ENCODE measurements at places on chromosomes 7 and 10. TPM values are rescaled to one million over a fixed set of nuclear protein-coding genes. Genes with fewer than 3 reads are reported as not detected.

DNA sequence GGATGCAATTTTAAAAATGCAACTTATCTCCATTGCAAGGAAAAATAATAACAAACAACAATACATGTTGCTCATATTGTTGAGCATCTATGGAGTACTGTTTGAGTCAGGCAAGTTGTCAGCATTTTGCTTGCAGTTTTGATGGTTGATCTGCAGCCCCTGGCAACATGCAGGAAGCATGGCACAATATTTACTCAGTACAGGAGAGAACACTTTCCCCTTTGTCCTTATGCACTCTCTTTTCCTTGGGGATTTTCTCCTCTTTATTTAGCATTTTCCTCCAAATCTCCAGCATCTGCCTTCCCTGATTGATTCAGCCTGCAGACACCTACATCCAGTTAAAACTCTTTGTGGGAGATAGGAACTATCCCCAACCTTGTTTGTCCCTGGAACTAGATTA lies 620.5 kb upstream of the LRRN3 start:
- H3K27ac ChIP-seq: no peak overlapping the region
- H3K36me3 ChIP-seq: no peaks in the 10 kb centered on the region
- no peak overlapping the region for H3K4me3 ChIP-seq
- no peaks in the 10 kb centered on the region for H3K4me1 ChIP-seq
- DNase-seq: no peak
- H3K27me3 ChIP-seq: no peaks in the 10 kb centered on the region

GRCh38 chr10:108862676-108863350 lies 1060.5 kb downstream of the XPNPEP1 start:
- H3K27ac ChIP-seq: no peak overlapping the region
- no peak overlapping the region for H3K4me3 ChIP-seq
- H3K36me3 ChIP-seq: no peaks in the 10 kb centered on the region
- no peak for DNase-seq
- no peaks in the 10 kb centered on the region for H3K4me1 ChIP-seq

LIPK gene
- not detected for total RNA-seq

GRCh38 chr10:99672884-99673283 lies 13.6 kb downstream of the ENTPD7 start:
- no peak overlapping the region for H3K27ac ChIP-seq
- no peak for DNase-seq
- no peaks in the 10 kb centered on the region for H3K36me3 ChIP-seq

GRCh38 chr7:51251290-51251689 lies 65.3 kb downstream of the COBL start:
- H3K27ac ChIP-seq: no peak overlapping the region
- no peak overlapping the region for H3K4me3 ChIP-seq
- no peak for DNase-seq

DNA sequence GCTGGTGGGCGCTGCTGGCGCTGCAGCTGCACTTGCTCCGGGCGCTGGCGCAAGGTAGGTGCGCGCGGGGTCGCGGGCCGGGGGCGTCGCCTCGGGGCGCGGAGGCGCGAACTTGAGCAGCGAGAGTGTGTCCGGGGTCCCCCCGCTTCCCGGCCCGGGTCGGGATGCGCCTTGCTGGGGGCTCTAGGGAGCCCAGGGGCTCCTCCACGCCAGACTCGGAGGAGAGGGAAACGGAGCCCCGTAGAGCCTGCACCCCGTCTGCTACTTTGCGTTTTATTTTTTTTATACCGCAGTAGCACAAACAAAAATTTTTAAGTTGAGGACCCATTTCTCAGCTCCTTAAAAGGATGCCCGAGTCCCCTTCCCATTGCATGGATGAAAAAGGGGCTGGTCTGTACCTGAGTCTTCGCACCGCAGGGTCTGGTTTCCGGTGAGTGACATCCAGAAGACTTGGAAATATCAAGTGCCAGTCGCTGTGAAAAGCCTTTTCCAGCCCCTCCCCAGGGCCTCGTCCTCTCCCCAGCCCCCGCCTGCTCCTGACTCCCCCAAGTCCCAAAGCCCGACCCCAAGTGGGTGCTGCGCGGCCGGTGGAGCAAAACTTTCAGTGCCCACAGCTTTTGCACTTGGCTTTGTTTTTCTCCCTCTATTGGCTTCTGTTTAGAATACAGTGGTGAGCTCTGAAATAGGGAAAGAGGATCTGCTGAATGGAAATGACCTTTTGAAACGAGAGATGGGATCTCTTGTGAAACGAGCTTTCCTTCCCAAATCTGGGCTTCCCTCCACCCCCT lies 973 bp downstream of the SDK1 start:
- H3K36me3 ChIP-seq: no peaks in the 10 kb centered on the region
- peaks cover 4% of the 10 kb centered on the region for H3K4me1 ChIP-seq
- DNase-seq: peak; percentile 20
- no peaks in the 10 kb centered on the region for H3K27me3 ChIP-seq
- H3K27ac ChIP-seq: no peak overlapping the region

DNA sequence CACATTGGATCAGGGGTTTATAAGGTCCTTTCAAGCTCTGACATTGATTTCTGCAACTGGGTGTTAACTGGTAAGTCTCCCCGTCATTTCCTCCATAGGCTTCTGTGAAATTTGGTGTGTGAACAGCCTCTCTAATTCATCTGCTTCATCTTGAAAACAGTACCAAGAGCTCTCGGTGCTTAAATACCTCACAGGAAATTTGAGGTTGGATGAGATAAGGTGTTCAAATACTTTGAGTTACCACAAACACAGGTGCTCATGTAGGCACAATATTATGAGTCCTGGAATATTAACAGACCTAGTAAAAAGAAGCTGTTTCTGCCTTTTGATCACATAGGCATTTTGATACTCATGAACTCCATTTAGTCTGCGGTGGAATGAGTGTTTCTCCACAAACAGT lies 85.2 kb downstream of the RTKN2 start:
- H3K27ac ChIP-seq: no peak overlapping the region
- H3K4me1 ChIP-seq: no peaks in the 10 kb centered on the region
- H3K4me3 ChIP-seq: no peak overlapping the region
- no peaks in the 10 kb centered on the region for H3K27me3 ChIP-seq
- H3K36me3 ChIP-seq: no peaks in the 10 kb centered on the region

GRCh38 chr7:2710901-2711551 lies 23.0 kb downstream of the AMZ1 start:
- no peaks in the 10 kb centered on the region for H3K27me3 ChIP-seq
- DNase-seq: no peak
- H3K36me3 ChIP-seq: no peaks in the 10 kb centered on the region
- no peak overlapping the region for H3K27ac ChIP-seq
- H3K4me3 ChIP-seq: no peak overlapping the region

DNA sequence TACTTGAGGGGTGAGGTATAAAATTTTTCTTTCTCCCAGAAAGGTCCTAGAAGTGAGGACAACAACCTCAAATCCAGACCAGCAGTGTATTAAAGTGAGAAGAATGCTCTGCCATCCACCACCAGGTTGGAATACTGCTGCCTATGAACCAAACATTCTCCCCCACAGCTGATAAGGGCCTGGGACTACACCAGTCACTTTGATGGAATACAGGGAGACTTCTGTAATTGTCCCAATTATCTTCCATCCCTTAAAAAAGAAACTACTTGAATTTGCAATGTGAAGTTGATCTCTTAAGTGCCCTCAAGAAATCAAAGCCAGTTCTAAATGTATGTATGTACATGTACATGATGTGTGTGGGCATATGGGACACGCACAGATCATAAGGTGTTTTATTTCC lies 3.0 kb downstream of the TBX20 start:
- no peak overlapping the region for H3K4me3 ChIP-seq
- no peaks in the 10 kb centered on the region for H3K4me1 ChIP-seq
- no peaks in the 10 kb centered on the region for H3K27me3 ChIP-seq
- no peaks in the 10 kb centered on the region for H3K36me3 ChIP-seq
- no peak overlapping the region for H3K27ac ChIP-seq

GIMAP6 gene
- total RNA-seq: 6.1 TPM

FGFBP3 gene
- 1.4 TPM for total RNA-seq

DNA sequence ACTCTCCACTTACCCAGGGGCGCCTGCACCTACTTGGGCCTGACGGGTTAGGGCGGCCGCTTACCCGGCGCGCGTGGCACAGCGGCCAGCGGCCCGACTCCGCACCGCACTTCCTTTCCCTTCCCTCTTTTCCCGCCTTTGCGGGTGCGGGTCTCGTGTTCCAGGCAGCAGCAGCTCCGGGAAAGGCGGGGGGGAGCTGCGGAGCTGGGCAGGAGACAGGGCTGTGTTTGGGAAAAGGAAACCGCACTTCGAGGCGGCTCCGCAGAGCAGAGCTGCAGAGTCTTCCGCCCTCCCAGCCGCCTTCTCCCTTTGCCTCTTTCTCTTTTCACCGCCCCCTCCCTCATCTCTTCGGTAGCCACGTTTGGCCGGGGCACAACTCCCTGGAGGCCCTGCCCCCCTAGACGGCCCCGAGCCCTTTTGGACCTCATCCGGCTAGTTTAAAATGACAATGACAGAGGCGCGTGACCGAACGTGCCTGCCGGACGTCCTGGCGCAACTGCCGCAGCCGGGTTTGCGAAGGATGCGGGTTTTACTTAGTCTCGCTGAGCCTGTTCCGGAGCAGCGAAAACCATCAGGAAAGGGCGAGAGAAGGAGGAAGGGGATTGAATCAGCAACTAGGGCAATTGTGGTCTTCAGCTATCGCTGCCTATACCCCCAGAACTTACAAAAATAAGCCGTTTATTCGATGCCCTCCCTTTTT lies 7.9 kb upstream of the PAX2 start:
- no peaks in the 10 kb centered on the region for H3K27me3 ChIP-seq
- no peak overlapping the region for H3K27ac ChIP-seq
- peaks cover 13% of the 10 kb centered on the region for H3K4me1 ChIP-seq
- no peak for DNase-seq

GRCh38 chr10:94102436-94102835 lies 108.7 kb downstream of the PLCE1 start:
- H3K4me3 ChIP-seq: no peak overlapping the region
- no peaks in the 10 kb centered on the region for H3K36me3 ChIP-seq
- no peaks in the 10 kb centered on the region for H3K4me1 ChIP-seq
- DNase-seq: peak; percentile 43
- no peak overlapping the region for H3K27ac ChIP-seq

GRCh38 chr7:11668727-11669126 lies 163.3 kb downstream of the THSD7A start:
- no peak for DNase-seq
- no peaks in the 10 kb centered on the region for H3K36me3 ChIP-seq
- no peak overlapping the region for H3K27ac ChIP-seq
- no peak overlapping the region for H3K4me3 ChIP-seq

DNA sequence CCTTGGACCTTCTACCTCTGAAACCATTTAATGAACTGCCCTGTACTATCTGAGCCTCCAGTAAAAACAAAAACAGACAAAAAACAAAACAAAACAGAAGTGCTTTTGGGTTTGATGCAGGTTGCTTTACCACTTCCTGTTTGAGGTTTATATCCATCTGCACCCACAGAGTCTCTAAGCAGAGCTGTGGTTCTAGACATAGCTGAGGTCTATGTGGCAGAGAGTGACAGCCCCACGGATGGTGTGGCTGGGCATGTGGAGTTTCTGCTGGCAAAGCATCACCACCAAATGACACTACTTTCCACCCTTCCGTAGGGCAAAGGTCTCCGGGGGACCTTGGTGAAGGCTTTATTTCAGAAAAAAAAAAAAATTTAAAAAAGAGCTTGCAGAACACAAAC lies 754.2 kb downstream of the GRID1 start:
- no peak overlapping the region for H3K4me3 ChIP-seq
- H3K36me3 ChIP-seq: no peaks in the 10 kb centered on the region
- no peaks in the 10 kb centered on the region for H3K4me1 ChIP-seq

TMEM213 gene
- not detected for total RNA-seq

- H3K27me3 ChIP-seq: no peaks in the 10 kb centered on the region
- H3K27ac ChIP-seq: peak overlapping the region; percentile 10
- peaks cover 10% of the 10 kb centered on the region for H3K4me1 ChIP-seq
- no peak overlapping the region for H3K4me3 ChIP-seq
- no peak for DNase-seq
- no peaks in the 10 kb centered on the region for H3K36me3 ChIP-seq
These were observed 90.6 kb downstream of the CYP51A1 start for GRCh38 chr7:92043637-92044036.

NANOS1 gene
- total RNA-seq: 2.5 TPM

DNA sequence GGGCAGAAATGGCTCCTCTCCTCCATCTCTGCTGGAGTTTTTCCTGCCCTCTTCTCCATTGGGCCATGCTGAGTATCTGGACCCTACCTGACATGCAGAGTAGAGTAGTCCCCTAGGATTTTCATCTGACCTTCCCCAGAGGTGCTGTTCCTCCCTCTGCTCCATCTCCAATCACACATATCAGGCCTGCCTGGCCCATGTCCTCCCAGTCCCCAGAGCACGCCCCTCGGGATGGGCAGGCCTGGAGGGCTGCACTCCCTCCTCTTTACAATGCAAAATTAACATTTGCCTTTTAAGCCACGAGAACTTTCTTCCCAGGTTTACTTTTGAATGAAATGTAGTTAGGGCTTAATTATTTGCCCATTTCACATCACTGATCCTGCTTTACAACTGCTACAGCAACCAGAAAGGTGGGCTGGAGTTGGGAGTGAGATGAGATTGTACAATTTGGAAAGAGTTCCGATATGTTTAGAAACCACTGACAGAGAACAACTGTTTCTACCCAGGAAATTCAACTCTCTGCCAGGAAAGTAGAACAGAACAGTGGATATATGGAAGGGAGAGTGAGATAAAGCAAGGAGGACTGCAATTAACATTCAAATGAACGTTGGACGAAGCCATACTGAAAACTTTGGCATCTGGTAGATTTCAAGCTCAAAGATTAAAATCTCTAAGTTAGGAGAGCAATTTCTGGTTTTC lies 184.0 kb upstream of the HABP2 start:
- no peaks in the 10 kb centered on the region for H3K36me3 ChIP-seq
- no peak overlapping the region for H3K4me3 ChIP-seq
- no peak for DNase-seq
- H3K27me3 ChIP-seq: no peaks in the 10 kb centered on the region

DNA sequence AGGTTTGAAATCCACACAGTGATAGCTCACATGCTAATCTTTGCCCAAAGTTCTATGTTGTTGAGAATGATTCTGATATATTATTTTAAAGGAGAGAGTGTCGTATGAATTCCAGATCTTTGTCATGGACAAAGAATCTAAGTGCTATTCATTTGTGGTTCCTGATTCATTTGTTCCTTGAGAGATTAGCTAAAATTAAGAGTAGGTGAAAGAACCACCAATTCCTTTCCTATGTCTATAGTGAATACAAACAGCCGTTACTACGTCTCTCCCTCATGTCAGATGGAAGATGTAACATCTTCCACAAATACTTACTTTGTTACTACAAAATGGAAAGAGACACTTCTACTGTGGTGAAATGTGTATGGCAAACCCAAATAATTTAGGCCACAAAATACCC lies 3.3 kb upstream of the PLXDC2 start:
- H3K4me1 ChIP-seq: no peaks in the 10 kb centered on the region
- no peaks in the 10 kb centered on the region for H3K27me3 ChIP-seq
- H3K4me3 ChIP-seq: no peak overlapping the region
- no peak for DNase-seq

- no peak overlapping the region for H3K4me3 ChIP-seq
- H3K27ac ChIP-seq: no peak overlapping the region
- H3K27me3 ChIP-seq: no peaks in the 10 kb centered on the region
- H3K36me3 ChIP-seq: no peaks in the 10 kb centered on the region
- DNase-seq: no peak
- no peaks in the 10 kb centered on the region for H3K4me1 ChIP-seq
These were observed 367.2 kb upstream of the GALNT17 start for GRCh38 chr7:70764701-70765208.
